Activated CD4-positive, alpha-beta memory T cell treated with anti-CD3 and anti-CD28 coated beads for 36 hours (primary cell): ENCODE measurements at places on chromosomes 12 and 14. TPM values are rescaled to one million over a fixed set of nuclear protein-coding genes. Genes with fewer than 3 reads are reported as not detected.
A peak's percentile ranks its signal among the peaks of the same experiment; 100 is the strongest.

- DNase-seq, result no peak
These were observed 122.3 kb upstream of the RFLNA start for GRCh38 chr12:124172636-124173035.

- DNase-seq, result no peak
These were observed 2.8 kb upstream of the WSB2 start for GRCh38 chr12:118063576-118064391.

GRCh38 chr14:34539407-34540180, at the start of gene EAPP:
Gene EAPP, minus strand, starts transcription at chr14:34539701. Its CDS starts 73 bp downstream, at chr14:34539628.
- peak; percentile 98 for DNase-seq

DNA sequence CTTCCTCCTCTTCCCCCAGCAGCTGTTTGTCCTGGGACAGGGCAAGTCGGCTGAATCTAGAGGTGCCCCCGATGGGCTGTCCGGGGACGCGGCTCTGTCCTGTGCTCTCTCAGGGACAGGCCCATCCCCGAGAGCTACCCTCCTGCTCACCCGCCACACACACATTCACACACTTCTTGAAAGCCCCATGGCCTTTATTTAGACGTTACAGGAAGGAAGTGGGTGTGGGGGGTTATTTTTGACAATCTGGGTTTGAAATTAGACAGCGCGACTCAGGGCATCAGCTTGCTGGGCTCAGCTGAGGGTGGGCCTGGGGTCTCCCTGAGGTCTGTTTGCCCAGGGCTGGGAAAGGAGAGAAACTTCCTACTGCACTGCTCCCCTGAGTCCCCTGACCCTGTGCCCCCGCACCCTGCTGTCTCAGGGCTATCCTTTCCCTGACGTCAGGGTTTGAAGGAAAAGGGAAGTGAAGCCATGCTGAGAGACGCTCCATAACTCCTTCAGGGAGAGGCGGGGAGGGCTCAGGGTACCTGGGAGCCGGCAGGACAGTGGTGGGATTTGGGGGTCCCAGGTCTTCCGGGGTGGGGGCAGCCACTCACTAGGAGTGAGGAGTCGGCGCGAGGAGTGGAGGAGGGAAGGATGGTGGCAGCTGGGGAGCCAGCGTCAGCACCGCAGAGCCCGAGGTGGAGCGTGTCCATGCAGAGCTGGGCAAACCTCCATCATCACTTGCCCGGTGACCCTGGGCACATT, 8.1 kb downstream of the PTPN6 start:
- peak; percentile 84 for DNase-seq

DNA sequence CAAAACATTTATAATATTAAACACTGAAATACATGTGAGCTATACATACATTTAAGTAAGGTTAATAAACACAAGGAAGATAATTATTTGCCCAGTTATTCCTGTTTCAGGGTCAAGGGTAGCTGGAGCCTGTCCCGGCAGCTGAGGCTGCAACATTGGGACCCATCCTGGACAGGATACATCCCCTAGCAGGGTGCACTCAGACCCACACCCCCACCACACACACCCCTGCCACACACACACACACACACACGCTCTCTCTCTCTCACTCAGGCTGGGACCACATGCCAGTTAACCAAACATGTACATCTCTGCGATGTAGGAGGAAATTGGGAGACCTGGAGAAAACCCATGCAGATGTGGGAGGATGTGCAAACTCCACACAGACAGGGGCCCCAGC, 112.6 kb upstream of the TMCC3 start:
- DNase-seq, result no peak

- DNase-seq, result no peak
These were observed 77.7 kb downstream of the NTS start for GRCh38 chr12:85951823-85952222.

- DNase-seq, result no peak
These were observed 31.1 kb upstream of the DUSP6 start for GRCh38 chr12:89383235-89384049.

DNA sequence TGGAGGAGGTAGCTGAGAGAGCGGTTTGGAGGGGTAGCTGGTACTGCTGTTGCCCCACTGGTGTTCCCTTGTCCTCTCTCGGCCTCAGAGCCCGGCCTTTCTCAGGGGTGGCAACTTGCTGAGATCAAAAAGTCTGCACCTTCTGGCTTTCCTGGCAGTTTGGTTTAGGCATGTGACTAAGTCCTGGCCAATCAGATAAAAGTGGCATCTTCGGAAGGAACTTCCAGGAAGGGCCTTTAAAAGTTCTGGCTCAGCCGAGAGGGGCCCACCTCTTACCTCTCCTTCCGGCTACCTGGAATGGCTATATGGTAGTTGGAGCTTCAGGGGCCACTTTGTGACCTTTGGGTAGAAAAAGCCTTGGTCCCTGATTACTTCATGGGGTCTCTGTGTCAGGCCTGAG, 152.6 kb downstream of the GLT1D1 start:
- DNase-seq, result no peak

GRCh38 chr14:77120771-77121743, 20.5 kb downstream of the ZDHHC22 start:
- peak; percentile 77 for DNase-seq

GRCh38 chr12:14840616-14841015, 2.7 kb downstream of the ART4 start:
- DNase-seq, result no peak

- no peak for DNase-seq
These were observed 140.8 kb upstream of the NEDD1 start for GRCh38 chr12:96766232-96766631.

DNA sequence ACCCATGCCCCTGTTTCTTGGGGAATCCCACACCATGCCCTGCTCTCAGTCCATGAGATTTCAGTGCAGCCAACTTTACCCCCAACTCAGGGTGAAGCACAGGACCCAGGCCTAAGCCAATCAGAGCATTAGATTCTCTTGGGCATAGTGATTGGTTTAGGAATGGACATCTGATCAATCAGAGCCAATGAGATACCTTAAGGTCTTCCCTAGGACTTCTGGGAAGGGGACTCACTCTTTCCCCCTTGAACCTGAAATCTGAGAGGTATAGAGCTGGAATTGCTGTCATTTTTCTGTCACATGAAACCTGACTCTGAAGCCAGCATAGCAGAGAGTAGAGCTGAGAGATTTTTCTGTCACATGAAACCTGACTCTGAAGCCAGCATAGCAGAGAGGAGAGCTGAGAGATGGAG, 127.1 kb downstream of the ZFP36L1 start:
- no peak for DNase-seq

DNA sequence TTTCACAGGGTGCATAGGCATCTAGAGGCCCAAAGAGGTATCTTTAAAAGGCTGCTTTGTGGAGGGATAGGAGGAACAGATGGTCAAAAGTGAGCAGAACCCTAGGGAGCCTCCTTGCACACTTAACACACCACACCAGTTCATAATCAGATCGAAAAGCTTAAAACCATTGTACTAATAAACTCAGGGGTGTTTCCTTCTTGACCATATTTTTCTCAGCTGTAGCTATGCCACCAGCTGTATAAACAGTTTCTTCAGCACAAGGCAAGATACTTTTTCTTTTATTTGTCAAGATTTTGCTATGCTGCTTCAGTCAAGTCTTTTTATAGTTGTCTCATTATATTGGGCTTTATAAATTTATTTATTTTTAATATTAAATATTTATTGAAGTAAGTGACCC, 88.7 kb downstream of the RIC8B start:
- DNase-seq, result no peak

DNA sequence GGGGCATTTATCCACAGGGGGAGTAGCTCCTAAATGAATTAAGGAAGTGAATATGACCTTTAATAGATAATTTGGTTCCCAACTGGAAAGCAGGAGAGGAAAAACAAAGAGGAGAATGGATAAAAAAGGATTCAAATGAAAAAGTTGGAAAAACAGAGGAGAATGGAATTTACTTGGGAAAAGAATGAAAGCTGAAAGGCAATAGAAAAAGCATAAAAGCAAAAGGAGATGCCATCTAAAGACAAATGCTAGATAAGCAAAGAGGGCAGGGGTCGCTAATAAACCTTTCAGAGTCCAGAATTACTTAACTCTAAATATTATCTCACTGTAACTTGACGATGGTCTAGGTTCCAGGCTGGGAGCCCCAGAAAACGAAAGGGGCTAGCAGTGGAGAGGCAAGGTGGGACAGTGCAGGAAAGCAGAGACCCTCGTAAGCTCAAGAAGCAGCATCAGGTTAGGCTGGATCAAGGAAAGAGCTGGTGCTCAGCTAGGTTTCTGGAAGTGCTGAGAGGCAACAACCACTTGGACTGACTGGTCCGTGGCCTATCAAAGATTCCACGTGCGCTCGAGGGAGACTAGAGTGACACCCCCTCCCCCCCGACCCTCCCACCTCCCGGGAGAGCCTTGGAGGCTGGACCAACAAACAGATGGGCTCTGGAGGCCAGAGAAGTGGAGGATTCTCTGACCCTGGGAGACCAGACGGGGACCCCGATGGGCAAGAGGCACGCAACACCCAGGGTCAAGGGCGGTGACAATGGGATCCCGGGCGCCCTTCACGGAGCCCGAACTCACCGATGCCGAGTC, 1.2 kb downstream of the SLC2A13 start:
- no peak for DNase-seq

DNA sequence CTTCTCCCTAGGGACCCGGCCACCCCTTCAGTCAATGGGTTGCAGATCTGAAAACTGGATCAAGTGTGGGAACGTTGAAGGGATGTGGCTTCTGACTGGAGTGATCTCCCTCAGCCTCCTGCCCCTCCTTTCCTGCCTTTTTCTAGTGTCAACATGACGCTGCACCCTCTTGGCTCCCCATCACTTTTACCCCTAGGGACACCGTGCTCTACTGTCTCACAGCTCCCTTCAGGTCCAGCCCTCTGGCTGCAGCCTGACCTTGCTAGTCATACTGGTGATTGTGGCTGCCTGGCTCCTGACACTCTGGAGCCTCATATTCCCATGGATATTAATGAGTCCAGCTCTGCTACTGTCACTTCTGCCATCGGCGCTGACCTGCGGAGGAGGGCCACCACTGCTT, 51.5 kb upstream of the RASSF3 start:
- DNase-seq, result no peak

GRCh38 chr14:54256156-54256555, 140.7 kb upstream of the CDKN3 start:
- DNase-seq, result no peak

- no peak for DNase-seq
These were observed 77.2 kb downstream of the EP400 start for GRCh38 chr12:132026796-132027500.

DNA sequence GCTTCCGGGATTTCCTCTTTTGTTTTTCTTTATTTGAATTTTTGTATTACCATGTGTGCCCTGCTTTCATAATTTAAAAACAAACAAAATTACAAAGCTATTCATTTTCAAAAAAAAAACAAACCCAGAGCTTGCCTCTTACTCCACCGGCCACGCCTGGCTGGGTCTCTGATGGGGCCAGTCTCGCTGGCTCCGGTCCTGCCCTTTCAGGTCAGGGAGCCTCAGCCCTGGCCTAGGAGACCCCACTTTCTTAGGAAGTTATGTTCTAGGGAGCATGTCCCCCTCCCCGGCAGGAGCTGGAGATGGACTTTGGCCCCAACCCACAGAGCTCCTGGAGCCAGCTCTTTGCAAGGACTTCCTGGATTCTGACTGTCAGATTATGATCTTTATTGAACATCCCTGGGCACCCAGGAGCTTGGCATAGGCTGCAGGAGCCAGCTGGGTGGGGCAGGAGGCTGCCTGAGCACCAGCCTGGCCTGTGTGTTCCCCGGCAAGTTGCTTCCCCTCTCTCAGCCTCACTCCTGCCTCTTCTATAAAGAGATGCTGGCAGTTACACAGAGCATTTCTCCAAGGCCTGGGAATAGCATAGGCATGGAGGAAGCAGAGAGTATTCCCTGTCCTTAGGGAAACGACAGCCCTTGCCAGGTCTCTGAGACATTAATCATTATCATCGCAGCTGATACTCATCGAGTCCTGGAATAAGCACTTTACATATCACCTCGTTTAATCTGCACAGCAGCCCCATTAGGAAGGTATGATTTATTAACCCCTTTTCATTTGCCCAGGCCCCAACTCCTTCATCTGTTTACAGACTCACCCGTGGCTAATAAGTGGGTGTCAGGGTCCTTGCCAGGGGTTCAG, 3.5 kb downstream of the DEGS2 start:
- DNase-seq, result no peak

DNA sequence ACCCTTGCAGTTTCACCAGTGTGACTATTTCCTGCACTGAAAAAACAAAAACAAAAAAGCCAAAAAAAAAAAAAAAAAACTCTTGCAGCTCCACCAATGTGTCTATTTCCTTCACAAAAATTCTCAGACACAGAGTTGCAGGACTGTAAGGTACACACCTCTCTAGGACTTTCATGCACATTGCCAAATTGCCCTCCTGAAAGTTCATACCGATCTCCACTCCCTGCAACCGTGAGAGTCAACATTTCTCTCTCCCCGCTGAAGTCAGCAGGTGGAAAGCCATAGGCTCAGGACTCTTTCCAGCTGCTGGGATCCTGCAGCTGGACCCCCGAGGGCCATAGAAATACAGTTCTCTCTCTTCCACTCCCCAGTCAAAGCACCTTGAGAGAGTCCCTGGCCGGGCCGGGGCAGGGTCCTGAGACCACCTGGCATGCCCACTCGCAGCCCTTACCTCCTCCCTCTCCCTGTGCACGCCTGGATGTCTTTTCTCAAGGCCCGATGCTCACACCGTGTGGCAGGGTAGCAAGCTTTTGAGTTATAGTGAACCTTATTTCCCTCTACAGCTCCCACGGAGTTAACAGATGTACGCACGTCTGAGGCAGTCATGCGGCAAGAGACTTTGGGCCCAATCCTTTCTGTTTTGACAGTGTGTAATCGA, 23.6 kb downstream of the MMAB start:
- no peak for DNase-seq

GRCh38 chr12:49687941-49688340, 19.3 kb downstream of the FMNL3 start:
- DNase-seq, result no peak

GRCh38 chr12:118432812-118433545, 56.6 kb downstream of the SUDS3 start:
- DNase-seq, result no peak

- DNase-seq, result peak; percentile 51
These were observed at the start of gene TMEM121 for GRCh38 chr14:105525861-105526775. Gene TMEM121, plus strand, starts transcription at chr14:105526583. Its CDS starts 2,252 bp downstream, at chr14:105528835.

DNA sequence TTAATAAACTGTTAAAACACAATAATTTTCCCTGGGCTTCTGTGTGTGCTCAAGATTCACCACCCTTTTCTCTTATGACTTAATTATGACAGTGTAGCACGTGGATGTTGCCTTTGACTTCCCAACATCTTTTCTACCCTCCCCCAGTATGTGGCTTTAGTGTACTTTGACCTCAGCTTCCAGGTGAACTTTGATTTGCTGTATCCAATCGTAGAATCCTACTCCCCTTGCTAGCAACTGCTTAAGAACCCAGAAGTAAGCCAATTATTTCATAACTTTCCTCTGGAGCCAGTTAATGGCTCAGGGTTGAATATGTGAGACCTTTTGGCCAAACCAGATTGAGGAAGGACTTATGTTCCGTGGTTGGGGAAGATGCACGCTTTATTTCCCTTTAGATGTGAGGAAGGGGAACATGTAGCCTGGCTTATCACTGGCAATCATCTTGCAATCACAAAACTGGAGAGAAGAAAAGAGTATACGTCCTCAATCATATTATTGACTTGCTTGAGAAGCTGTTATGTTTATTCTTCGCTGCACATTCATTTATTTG, 259.6 kb upstream of the ATP2B1 start:
- DNase-seq, result no peak

Gene LYZ
- total RNA-seq, result not detected

Gene KCNJ8
- total RNA-seq, result not detected

Gene SLC39A2
- total RNA-seq, result 0.17 TPM

Gene B3GNT4
- total RNA-seq, result 3.6 TPM

Gene PTMS
- total RNA-seq, result 104 TPM

Gene CD4
- 300 TPM for total RNA-seq

Gene CLEC7A
- total RNA-seq, result not detected

Gene ADCK1
- 3.7 TPM for total RNA-seq

Gene NANOG
- total RNA-seq, result not detected

Gene ENO2
- total RNA-seq, result 193 TPM
